ENCODE measurements at places on chromosomes 2 and 18.

GRCh38 chr2:950080-950966 is at the start of gene SNTG2:
SNTG2 (plus strand) TSS chr2:950849; CDS start chr2:950997, 148 bp downstream.
- DNase-seq, result peak; percentile 24

DNA sequence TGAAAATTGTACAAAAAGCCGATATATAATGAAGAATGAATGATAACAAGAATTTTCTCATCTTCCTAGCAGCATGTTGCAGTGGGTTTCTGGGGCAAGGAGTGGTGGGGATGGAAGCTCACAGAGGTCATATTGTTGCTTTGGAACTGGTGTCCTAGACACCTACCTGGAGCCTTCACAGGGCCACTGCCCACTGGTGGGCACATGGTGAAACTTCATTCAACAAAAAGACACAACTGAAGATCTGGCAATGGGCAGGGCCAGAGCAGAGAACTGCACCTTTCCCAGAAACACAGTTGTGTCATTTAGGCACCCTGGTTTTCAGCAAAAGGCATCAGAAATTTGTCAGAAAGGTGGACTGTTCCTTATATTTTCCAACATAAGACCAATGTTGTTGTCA is 115.3 kb downstream of the FHOD3 start:
- DNase-seq, result no peak

- DNase-seq, result no peak
Observed at GRCh38 chr2:96534701-96535181, 1.8 kb upstream of the ARID5A start.

- no peak for DNase-seq
Observed at GRCh38 chr2:148817210-148817708, 57.8 kb upstream of the KIF5C start.

DNA sequence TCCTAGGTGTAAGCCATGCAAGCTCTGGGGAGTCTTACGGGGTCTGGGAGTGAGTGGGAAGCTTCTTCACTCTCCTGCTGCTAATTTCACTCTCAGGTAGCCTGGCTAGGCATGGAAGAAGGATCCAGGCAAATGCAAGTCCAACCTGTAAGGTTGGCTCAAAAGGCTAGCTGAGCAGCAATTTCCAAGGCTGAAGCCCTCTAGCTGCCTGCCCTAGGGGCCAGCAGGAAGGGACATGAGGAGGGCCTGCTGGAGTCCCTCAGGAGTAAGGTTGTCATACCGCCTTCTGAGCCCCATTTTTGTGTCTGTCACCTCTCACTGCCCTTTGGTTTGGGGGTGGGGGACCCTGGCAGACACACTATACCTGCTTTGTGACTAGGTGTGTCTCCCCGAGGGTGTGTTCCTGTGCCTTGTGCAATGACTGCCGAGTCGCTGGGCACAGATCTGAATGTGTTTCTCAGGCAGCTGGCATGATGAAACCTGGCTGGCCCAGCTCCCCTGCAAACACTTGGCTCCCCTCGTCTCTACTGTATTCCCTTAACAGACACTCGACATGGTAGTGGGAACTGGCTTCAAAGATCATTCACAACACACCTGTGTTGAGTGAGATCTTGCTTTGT is 123.9 kb upstream of the FAM136A start:
- no peak for DNase-seq

DNA sequence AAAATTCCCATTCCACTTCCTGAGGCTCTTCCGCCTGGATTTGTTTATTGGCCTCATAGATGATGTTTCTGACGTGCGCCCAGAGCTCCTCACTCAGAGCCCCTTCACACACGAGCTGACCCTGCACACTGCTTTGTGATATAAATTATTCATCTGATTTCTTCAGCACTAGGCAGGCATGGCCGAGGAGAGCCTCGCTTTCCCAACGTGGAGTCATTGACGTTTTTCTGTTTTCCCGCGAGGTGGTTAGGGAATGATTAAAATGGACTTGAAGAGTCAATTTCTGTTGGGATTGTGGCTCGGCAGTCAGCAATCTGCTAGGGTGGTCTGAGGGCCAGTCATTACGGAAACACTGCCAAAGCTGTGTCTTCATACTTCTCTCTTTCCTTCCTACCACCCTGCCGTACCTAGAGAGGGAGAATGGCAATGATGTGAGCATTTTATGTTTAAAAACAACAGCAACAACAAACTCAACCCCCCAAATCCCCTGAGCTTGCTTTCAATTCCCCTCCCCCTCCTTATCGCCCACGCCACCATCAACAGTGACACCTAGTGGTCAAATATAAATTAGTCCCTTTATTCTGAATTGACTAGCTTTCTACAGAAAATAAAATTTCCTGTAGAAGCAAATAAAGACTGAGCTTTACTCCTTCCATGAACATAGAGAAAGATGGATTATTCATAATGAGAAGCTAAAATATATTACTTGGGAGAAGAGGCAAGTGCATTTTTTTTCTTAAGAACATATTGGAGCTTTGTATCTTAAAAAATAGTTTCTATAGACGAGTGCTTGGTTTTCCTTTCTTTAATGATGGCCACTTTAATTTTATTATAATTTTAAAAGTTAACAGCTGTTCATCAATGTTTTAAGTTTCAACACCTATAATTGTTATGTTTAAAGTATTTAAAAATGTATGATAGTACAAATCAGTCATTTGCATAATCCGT is 285.1 kb downstream of the MTX2 start:
- DNase-seq, result peak; percentile 71

GRCh38 chr18:74468547-74469061 is 11.5 kb upstream of the DIPK1C start:
- peak; percentile 15 for DNase-seq

DNA sequence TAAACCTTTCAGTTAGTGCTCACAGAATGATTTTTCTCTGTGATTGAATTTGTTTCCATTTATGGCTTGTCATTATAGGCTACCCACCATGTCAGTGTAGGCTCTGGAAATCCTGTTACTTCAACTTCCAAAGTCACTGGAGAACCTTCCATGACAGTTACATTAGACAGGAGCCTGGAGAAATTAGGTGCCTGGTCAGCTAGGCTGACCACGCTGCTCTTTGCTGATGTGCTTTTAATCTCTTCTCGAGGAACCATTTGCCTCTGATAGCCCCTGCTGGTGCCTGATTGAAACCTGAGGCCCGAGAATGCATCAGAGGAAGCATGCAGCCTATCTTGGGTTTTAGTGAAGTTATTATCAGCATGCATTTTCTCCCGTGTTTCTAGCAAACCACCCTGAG is 29.6 kb upstream of the TTN start:
- no peak for DNase-seq

DNA sequence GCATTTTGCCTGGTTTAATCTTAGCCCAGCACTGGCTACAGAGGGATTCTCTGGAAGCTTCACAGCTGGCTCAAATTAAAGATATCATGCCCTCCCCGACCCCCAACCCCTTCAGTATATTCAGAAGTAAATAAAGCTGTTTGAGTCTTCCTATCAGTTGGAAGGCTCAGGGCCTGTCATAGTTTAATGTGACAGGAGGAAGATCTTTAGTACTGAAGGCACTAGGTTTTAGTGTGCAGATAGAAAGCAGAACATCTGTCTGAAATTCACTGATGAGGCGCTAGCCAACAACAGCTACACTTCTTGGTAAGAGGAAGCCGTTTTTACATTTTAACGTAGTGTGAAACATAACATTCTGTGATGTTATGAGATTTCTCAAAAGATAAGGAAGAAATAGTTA is 969.1 kb upstream of the CDH2 start:
- DNase-seq, result no peak

DNA sequence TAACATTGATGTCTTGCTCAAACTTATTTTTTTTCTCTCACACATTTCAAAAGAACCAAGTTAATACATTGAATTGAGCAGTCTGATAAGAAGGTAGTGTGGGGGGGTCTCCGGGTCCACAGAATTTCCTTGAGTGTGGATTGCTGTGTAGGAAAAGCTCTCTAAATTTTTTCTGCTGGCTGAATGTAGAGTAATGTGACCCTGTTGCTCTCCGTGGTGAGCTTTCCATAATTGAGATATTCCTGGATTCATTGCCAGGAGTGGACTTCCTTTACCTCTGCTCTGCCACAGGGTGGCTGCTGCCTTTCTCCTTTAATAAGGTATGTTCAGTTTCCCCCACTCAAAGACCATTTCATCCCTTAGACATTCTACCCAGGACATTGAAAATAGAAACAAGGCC is 50.9 kb downstream of the PKP4 start:
- no peak for DNase-seq

DNA sequence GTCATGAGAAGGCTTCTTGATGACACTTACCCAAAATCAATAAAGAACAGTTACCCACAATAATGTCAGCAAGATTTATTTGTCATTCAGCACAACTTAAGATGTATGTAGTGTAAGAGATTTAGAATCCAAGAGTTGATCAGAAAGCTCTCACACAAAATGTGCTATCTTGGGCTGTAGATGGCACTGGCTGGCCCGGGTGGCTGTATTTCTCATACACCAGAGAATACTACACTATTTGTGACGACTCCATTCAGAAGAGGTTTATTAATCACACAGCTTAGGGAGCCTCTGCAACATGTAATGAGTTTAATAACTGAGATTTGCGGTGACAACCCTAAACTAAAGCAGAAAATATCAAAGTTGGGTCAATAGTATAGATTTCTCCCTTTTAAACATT is 530.4 kb upstream of the KLHL29 start:
- no peak for DNase-seq

GRCh38 chr2:106157416-106157815 is 36.7 kb downstream of the UXS1 start:
- DNase-seq, result no peak

DNA sequence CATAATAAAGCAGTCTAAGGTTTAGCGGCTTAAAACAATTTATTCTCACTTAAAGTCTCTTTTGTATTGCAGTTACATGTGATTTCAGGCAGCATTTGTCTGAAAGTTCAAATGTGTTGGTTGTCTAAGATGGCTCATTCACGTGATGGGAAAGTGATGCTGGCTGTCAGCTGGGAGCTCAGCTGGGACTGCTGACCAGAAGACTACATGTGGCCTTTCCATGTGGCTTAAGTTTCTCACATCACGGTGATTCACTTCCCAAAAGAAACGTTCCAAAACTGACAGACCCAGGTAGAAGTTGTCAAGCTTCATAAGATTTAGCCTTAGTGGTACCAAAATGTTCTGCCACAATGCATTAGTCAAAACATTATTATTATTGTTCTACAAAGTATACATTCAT is 76.9 kb downstream of the TMEM131 start:
- DNase-seq, result no peak

GRCh38 chr18:22451796-22452195 is 34.1 kb upstream of the CTAGE1 start:
- no peak for DNase-seq

DNA sequence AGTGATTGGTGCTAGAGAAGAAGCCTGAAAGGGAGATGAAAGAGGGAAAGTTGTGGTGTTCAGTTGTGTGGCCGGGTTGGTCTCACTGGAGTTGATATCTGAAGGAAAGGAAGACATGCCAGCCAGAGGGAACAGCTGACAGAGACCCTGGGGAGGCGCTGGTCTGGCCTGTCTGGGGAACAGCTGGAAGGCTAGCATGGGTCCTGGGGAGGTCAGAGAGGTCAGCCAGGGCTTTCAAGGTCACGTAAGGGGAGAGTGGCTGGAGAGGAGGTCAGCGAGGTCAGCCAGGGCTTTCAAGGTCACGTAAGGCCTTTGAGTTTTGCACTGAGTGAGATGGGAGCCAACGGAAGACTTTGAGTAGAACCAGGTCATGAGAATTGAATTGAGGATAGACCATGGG is 11.0 kb downstream of the DYSF start:
- no peak for DNase-seq

DNA sequence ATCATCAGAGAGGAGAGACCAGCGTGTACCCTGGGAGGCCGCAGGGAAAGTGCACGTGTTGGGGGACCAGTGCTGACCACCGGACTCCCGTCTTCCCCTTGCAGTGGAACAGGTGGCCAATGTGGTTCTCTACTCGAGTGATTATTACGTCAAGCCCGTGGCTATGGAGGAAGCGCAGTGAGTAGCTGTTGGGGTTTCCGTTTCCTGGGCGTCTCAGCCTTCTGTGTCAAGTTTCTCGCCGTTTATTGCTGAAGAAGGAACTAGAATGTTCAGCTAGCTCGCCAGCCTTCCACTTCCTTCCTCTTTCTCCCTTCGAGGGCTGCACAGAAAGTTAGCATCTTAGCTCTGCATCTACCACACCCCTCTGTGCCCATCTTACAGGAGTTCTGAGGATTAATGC is 22.8 kb upstream of the DGKD start:
- DNase-seq, result no peak

GRCh38 chr2:237759176-237759575 is 39.4 kb upstream of the RBM44 start:
- DNase-seq, result no peak

DNA sequence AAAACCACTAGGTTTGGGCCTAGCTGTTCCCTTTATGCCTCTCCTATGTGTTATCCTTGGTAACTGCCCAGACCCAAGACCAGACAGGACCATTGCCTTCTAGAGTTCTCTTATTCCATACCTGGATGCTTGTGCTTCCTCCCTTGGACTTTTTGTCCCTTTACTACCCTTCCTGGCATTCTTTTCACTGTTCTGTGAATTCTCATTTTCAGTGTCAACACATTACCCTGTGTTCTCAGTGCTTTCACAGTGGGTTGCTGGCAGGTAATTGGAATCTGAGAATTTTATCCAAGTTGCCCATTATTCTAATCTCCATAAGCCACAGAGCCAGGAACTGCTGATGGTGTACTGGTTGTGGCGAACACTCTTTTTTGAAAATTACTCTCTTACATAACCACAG is 41.7 kb downstream of the ZDBF2 start:
- no peak for DNase-seq

GRCh38 chr2:127022817-127023216 is 84.1 kb downstream of the BIN1 start:
- DNase-seq, result no peak

GRCh38 chr2:43939695-43940256 is 56.0 kb downstream of the LRPPRC start:
- DNase-seq, result no peak

DNA sequence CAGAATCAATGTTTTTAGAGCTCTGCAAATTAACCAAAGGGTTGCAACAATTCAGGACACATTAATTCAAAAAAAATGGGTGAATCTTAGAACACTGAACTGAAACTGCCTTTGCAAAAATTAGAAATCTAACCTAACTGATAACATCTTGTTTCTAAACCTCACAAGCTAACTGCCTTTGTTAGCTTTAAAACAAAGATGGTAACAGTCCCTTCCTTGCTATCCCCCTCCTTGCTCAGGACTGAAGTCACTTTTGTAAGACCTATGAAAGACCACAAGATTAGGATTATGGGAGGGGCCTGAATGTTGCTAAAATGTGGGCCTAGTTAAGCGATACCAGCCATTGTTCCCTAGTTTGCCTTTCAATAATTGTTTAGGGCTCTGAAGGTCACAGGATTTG is 44.9 kb upstream of the LONRF2 start:
- no peak for DNase-seq

DNA sequence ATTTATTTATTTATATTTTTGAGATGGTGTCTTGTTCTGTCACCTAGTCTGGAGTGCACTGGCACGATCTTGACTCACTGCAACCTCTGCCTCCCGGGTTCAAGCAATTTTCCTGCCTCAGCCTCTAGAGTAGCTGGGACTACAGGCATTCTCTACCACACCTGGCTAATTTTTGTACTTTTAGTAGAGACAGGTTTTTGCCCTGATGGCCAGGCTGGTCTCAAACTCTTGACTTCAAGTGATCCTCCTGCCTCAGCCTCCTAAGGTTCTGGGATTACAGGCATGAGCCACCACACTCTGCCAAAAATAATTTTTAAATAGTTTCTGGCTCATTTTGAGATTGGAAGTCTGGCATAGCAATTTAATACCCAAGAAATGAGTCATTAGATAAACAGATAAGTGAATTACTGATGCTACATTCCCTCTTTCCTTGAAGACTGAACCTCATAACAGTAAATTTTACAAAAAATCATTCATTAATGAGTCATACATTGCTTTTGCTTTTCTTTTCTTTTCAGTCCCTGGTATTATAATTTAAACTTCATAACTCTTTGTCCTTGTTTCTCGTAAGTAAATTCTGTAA is 881.6 kb upstream of the PIK3C3 start:
- peak; percentile 72 for DNase-seq
